ENCODE measurements at places on chromosomes 7 and 10.

GRCh38 chr7:55396233-55396785 lies 31.2 kb downstream of the LANCL2 start:
- DNase-seq, result no peak

GRCh38 chr10:93412801-93413200 lies 69.3 kb downstream of the MYOF start:
- no peak for DNase-seq

- peak; percentile 79 for DNase-seq
Observed at GRCh38 chr7:26705567-26705966, 158.8 kb downstream of the SKAP2 start.

DNA sequence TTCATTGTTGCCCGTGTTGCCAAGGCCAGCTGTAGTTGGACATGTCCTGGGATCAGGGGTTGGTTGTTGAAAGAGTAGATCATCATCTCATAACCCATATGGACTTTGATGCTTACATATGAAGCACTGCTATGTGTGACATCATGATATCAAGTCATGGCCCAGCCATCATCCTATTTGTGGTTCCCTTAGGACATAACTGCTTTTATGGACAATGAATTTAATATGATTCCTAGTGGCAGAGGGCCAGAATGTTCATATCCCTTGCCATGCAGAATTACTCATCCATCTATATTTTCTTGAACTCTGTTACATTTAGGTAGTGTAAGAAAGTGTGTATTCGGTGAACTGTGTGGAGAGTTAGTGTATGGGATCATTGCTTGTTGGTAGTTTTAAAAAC lies 343.9 kb upstream of the LRGUK start:
- DNase-seq, result no peak

- no peak for DNase-seq
Observed at GRCh38 chr7:91149341-91150246, 114.6 kb upstream of the FZD1 start.

- DNase-seq, result no peak
Observed at GRCh38 chr7:90777465-90777864, 181.3 kb downstream of the CDK14 start.

DNA sequence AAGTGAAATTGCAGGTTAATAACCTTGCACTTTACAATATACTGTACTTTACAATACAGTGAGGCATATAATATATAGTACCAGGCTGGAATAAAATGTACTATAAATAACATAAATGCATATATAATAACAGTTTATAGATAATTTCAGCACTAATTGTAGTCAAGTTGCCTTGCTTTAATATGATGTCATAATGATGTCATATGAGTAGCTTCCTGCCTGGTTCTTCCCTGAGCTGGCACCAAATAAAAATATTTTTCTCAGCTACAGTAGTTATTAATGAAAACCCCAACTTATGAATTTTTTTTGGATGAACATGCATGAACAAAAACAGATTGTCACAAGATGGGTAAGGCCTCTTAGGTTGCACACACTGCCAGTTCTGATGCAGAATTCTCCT lies 816.7 kb downstream of the XPNPEP1 start:
- no peak for DNase-seq

GRCh38 chr7:96045919-96046318 lies 273.6 kb downstream of the DYNC1I1 start:
- DNase-seq, result no peak

- no peak for DNase-seq
Observed at GRCh38 chr7:1394371-1394770, 64.9 kb downstream of the MICALL2 start.

DNA sequence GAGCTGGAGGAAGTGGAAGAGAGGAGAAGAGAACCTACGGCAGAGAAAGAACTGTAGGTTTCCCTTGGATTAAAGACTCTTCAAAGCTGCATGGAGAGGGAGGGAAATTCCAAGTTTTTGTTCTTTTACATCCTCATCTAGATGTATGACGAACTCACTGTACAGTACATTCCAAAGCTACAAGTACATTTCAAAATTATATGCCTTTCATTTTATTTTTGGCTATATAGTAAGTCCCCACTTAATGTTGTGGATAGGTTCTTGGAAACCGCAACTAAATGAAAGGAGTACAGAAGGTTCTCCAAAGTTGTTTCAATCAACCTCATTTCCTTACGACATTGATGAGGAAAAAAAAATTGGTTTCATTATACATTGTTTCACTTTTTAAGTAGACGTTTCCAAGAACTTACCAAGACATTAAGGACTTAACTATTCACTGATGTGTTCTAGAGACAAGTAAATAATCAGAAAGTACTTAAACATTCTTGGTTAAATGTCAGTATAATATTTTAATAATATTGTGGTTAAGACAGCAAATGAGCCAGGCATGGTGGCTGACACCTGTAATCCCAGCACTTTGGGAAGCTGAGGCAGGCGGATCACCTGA lies 16.1 kb upstream of the JMJD1C start:
- DNase-seq, result no peak

- DNase-seq, result no peak
Observed at GRCh38 chr10:124955243-124955642, 13.3 kb downstream of the ZRANB1 start.

DNA sequence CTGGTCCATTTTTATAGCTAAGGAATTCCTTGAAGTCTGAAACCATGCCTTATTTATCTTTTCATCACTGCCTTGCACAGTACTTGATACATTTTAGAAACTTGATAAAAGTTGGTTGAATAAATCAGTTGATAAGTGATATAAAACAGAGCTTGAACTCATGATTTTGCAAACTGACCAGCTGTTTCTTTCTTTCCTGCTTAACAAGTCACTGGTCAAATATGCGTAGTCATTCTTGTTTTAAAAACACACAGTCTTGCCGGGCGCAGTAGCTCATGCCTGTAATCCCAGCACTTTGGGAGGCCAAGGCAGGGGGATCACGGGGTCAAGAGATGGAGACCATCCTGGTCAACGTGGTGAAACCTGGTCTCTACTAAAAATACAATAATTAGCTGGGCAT lies 6.3 kb downstream of the TPST1 start:
- peak; percentile 39 for DNase-seq

DNA sequence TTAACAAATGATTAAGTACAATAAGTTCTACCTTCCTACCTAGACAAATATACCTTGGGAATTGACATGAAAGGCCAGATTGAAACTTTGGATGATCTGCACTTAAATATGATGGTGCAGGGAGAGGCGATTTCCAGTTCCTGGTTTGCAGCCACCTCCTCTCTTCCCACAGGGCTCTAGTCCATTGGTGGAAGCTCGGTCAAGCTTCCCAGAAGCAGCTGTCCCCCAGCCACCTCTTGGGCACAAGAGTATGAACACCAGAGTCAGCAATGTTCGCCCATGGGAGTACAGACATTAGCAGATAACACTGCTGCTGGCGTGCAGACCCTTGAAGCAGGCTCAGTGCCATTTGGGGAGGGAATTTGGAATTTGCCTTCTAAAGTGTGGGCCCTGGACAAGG lies 1.5 kb upstream of the CPVL start:
- DNase-seq, result no peak

DNA sequence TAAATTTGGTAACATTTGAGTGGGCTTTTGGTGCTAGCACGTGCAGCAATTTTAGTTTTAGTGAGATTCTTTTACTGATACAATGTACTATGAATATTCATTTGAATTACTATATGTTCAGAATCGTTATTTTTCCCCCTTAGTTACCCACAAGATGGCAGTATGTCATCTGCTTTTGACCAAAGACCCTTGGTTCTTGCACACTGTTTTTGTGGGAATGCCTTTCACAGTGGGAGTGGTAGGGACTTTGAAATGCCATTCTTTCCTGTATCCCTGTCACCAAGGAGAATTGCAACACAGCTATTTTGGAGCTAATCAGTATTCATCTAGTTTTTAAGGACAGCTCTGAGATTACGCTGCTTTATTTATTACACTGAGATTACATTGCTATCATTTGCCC lies 40.6 kb downstream of the SEC23IP start:
- DNase-seq, result no peak

GRCh38 chr10:93993414-93993781 lies 333 bp upstream of the PLCE1 start:
- DNase-seq, result no peak

- no peak for DNase-seq
Observed at GRCh38 chr7:48168159-48168558, 3.1 kb upstream of the ABCA13 start.
